ENCODE measurements at places on chromosomes 2 and 18.

GRCh38 chr18:30056528-30056927 is 986.0 kb downstream of the DSC3 start:
- DNase-seq = no peak

DNA sequence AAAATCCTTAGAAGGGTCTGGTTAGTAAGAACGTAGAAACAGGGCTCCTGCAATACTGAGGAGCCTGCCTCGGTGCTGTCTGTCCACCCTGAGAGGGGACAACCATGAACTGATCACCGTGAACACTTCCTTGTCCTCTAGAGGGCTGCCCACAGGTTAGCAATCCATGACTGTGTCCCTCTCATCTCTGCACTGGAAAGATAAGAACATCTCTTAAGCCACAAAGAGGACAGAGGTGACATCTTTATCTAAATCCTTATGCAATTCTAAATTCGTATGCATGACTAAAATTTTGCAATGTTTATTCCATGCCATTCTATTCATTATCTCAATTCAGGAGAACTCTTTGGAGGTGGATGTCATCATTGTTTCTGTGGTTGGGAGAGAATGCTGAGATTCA is 12.8 kb downstream of the EFR3B start:
- DNase-seq = no peak

DNA sequence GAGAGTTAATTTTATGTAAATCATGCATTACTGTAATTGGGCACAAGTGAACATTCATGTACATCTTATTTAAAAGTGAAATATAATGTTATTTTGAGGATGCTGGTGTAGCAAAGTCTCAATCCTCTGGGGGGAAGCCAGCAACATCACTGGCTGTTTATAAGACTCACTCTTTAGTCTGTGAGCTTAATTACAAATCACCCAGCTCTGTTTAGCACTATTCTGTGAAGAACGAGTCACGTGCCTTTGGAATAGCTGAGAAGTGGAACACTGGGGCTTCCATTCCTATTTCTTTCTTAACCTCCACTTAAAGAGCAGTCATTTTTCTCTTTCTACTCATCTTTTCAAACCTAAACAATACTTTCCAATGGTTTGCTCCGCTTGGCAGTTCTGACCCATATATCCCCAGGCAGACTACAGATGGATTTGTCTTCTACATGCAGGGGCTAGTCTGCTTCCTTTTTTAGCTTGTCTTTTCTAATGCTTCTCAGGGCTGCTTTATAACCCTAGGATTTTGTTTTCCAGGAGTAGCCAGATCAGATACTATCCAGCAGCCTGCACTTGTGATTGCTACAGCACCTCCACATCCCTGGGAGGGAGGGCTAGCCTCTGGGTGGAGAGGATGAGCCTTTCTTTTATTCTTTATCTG is 95.3 kb upstream of the CAVIN2 start:
- DNase-seq = no peak

- no peak for DNase-seq
Observed at GRCh38 chr18:23134780-23135549, at the start of gene CABLES1. CABLES1 (plus strand) TSS chr18:23135485; CDS start chr18:23135763, 278 bp downstream.

GRCh38 chr2:31347750-31348149 is 66.8 kb downstream of the XDH start:
- no peak for DNase-seq

- no peak for DNase-seq
Observed at GRCh38 chr2:10873790-10874437, 37.8 kb upstream of the KCNF1 start.

DNA sequence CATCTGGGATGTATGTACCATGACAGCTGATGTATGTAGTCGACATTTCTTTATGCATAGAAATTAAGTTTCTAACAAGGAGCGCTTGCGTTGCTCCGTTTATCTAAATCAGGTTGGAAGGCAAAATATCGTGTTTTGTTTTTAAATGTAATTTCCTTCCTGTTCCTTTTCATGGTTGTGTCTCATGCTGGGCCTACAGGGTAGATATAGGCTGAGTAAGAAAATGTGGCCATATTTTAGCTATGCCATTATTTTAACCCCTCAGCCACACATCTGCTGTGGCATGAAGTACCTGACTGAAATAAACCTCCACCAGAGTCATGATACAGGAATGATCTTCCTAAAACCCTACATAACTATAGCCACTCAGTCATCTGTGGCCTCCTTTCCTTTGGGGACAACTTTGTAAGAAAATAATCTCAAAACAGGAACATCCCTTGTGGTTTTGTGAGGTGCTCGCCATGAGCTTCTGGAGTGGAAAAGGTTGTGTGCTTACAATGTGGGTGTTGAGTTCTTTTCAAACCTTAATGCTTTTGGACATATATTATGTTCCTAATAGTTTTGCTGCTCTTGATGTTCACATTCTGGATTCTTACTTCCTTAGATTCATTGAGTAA is 214.3 kb downstream of the FAM210A start:
- DNase-seq = no peak

DNA sequence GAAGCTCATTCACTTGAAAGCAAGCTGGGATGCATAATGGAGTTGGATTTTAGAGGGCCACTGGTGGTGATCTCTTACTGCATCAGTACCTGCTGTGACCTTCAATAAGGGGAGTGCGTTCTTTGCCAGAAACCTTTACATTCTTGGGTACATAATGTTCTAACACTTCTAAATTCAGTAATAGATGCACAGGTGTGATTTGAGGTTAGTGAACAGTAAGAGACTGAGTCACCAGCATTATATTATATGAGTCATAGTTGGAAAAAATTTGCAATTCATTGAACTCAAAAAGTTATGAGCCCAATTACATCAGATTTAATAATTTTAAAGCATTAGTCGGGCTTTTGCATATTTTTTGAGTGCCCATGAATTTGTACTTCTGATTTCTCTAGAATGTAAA is 803.3 kb downstream of the ADCYAP1 start:
- no peak for DNase-seq

DNA sequence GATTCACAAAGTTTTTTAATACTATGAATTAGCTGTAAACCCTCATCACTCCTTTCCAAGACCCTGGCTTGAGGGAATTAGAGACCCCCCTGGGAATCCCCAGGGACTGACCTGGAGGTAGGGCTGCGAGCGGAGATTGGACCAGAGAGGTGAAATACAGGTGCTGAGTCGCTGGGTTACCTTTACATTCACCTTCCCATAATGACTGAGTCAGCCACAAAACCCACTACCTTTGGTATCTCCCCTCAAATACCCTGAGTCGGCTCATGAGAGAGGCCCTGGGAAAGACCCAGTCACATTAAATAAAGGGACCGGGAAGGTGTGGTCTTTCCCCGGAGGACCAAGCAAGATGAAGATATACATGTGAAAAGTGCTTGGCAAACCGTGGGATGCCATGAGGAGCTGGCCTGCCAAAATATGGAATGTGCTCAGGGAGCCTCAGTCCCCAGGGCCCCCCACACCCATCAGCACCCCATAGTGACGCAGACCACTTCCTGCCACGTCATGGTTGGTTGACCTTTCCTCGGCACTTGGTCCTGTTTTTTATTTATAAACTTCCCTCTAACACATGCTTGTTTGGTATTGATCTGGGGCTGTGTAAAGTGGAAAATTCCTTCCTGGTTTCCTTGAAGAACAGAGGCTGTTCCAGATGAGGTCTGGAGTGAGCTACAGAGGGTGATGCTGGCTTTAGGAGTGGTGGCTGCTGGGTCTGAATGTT is 51.4 kb downstream of the IL1RL2 start:
- DNase-seq = no peak

DNA sequence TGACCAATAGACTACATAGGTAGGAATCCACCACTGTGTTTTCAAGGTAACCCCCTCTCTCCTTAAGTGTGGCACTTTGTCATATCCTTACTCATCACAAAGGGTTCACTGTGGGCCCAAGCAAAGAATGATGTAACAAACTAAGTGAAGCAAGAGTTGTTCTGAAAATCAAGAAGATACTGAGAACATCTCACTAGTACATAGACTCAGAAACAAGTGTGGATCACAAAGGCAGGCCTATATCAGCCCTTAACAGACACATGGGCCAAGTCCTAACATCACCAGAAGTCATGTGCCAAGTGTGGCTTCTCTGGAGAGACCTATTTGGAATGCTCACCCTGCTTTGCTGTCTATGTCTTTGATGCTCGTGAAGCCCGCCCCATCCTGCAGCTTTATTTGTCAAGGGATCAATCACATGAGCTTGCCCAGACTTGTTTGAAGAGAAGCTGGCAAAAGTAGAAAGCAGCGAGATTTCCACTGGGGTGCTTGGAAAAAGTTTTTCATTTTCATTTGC is 131.2 kb upstream of the TTC39C start:
- no peak for DNase-seq
